ENCODE measurements at places on chromosomes 1 and 21.

GRCh38 chr1:207156095-207156494, 52.1 kb downstream of the C4BPA start:
- no peak overlapping the region for H3K27ac ChIP-seq
- H3K4me1 ChIP-seq = no peaks in the 10 kb centered on the region
- no peak for DNase-seq
- no peaks in the 10 kb centered on the region for H3K36me3 ChIP-seq
- H3K4me3 ChIP-seq = no peak overlapping the region

- H3K27ac ChIP-seq = no peak overlapping the region
- H3K36me3 ChIP-seq = no peaks in the 10 kb centered on the region
- H3K4me3 ChIP-seq = peak overlapping the region; percentile 24
- no peak for DNase-seq
- peaks cover 38% of the 10 kb centered on the region for H3K27me3 ChIP-seq
These were observed 586 bp downstream of the COL24A1 start for GRCh38 chr1:86155807-86156565.

GRCh38 chr1:82759035-82759434, 958.3 kb downstream of the ADGRL2 start:
- H3K27me3 ChIP-seq = no peaks in the 10 kb centered on the region
- H3K4me1 ChIP-seq = no peaks in the 10 kb centered on the region
- H3K27ac ChIP-seq = no peak overlapping the region
- DNase-seq = no peak

DNA sequence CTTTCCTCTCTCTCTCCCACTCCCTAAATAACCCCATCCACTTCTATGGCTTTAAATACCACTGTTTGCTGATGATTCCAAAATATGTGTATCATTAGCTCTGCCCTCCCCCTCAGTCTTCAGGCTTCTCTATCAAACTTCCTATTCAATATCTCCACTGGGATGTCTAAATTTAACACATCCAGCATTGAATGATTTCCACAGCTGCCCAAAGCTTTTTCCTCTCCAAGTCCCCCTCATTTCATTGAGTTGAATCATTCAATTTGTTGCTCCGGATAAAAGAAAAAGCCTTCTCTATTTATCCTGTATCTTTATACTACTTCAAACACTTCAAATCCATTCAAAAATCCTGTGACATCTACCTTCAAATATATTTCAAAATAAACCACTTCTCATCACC, 225.0 kb downstream of the SEC16B start:
- no peak for DNase-seq
- H3K27ac ChIP-seq = no peak overlapping the region
- no peaks in the 10 kb centered on the region for H3K27me3 ChIP-seq
- no peaks in the 10 kb centered on the region for H3K36me3 ChIP-seq
- H3K4me1 ChIP-seq = no peaks in the 10 kb centered on the region

DNA sequence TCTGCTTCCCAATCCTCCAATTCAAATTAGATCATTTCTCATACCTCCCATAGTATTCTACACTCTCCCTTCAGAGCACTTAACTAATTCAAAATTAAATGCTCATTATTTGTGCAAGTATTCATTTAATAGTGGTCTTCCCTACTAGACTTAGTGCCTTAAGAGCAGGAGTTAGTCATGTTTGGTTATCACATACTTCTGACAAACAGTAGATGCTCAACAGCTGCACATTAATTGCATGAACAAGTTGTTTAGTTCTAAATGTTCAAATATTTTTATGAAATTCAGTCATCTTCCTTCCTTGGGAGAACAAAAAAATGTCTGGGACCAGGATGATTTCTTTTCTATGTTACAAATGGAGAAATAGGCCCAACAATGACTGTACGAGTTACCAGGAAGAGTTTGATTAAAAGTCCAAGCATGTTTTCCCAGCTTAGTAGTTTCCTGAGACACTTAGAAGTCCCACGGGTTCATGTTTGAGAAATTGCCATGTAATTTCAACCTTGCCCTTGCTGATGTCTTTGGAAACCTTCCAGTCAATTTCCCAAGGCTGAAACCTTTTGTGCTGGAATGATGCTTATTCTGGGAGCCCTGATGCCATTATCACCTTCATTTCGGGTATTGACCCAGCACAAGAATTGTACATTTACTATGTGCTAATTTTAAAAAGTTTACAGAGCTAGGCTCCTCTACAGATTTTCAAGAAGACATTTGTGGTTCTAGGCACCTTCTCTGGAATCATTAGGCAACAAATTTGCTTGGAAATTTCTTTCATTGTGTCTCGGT, 437.9 kb upstream of the PLXNA2 start:
- H3K4me3 ChIP-seq = no peak overlapping the region
- no peaks in the 10 kb centered on the region for H3K4me1 ChIP-seq
- H3K27me3 ChIP-seq = no peaks in the 10 kb centered on the region
- no peak overlapping the region for H3K27ac ChIP-seq
- H3K36me3 ChIP-seq = no peaks in the 10 kb centered on the region

DNA sequence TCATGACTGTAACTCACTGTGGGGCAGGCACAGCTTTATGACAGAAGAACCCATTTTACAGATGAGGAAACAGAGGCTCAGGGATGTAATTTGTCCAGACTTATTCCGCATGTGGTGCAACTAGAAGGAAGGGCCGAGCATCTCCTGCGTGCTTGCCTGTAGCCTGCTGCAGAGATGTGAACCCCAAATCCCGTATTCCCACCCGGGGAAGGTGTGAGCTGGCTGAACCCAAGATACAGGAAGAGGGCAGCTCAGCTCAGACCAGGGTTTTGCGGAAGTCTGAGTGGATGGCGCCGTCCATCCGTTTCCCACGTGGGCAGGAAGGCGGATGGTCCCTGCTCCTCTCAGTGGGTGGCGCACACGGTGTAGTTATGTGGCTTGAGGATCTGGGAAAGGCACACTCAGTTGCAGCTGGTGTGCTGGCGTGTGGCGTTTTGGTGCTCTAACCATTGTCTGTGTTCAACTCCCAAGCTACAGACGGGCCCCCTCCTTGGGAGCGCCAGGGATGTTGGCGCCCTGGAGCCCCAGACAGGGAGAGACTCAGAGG, 1.2 kb downstream of the CROCC start:
- peak overlapping the region; percentile 53 for H3K27ac ChIP-seq
- peaks cover 3% of the 10 kb centered on the region for H3K27me3 ChIP-seq
- no peaks in the 10 kb centered on the region for H3K36me3 ChIP-seq
- H3K4me1 ChIP-seq = peaks cover 12% of the 10 kb centered on the region
